ENCODE measurements at places on chromosomes 13 and 19.
A peak's percentile ranks its signal among the peaks of the same experiment; 100 is the strongest.

DNA sequence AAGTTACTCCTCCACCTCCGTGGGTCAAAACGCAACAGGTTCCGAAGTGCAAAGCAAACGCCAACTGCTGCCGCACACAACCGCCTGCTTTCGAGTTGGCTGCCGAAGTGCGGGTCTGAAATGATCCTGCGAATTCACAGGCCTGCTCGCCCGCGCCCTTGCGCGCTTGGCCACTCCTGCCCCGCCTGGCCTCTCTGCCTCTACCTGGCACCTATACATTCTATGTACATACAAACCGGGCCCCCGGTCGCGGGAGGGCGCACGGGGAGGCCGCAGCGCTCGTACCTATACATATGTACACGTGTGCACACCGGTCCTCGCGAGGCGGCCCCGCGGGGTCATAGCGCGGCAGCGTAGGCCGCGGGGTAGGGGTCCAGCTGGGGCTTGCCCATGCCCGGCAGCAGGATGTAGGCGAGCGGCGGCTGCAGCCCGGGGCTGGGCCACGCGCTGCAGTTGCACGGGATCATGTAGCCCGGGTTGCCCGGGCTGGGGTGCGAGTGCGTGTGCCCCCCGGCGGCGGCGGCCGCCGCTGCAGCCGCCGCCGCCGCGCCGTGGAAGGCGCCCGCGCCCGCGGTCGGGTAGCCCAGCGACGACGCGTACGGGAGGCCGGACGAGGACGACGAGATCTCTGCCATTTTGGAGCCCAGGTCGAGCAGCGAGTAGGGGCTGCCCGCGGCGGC lies 1.3 kb downstream of the SOX21 start:
- H3K4me1 ChIP-seq: peaks cover 5% of the 10 kb centered on the region
- H3K27ac ChIP-seq: no peak overlapping the region
- H3K4me3 ChIP-seq: no peak overlapping the region
- no peaks in the 10 kb centered on the region for H3K36me3 ChIP-seq

GRCh38 chr13:108496362-108497210 lies 132.8 kb upstream of the MYO16 start:
- H3K27me3 ChIP-seq: peaks cover 46% of the 10 kb centered on the region
- H3K4me3 ChIP-seq: no peak overlapping the region
- DNase-seq: no peak
- no peaks in the 10 kb centered on the region for H3K36me3 ChIP-seq
- H3K4me1 ChIP-seq: peaks cover 3% of the 10 kb centered on the region

DNA sequence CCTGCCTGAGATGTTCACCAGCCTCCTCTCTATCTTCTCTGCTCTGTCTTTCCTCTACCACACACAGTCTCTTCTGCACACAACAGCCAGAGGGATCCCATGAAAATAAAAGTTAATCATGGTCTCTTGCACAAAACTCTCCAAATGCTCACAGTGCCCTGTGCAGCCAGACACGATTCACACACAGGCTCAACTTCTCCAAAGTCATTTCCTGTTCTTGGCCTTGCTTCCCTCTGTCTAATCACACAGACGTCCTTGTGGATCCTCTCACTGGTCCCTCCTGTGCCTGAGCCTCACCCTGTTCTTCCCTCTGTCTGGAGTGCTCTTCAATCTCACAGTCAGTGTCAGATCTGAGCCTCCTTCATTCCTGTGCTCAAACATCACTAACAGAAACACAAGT lies 7.8 kb downstream of the SIGLEC12 start:
- no peaks in the 10 kb centered on the region for H3K4me1 ChIP-seq
- H3K36me3 ChIP-seq: no peaks in the 10 kb centered on the region
- H3K4me3 ChIP-seq: no peak overlapping the region

GRCh38 chr19:16373989-16374388 lies 49.4 kb downstream of the KLF2 start:
- peak overlapping the region; percentile 87 for H3K27ac ChIP-seq
- no peak for DNase-seq
- peaks cover 4% of the 10 kb centered on the region for H3K36me3 ChIP-seq
- no peak overlapping the region for H3K4me3 ChIP-seq

DNA sequence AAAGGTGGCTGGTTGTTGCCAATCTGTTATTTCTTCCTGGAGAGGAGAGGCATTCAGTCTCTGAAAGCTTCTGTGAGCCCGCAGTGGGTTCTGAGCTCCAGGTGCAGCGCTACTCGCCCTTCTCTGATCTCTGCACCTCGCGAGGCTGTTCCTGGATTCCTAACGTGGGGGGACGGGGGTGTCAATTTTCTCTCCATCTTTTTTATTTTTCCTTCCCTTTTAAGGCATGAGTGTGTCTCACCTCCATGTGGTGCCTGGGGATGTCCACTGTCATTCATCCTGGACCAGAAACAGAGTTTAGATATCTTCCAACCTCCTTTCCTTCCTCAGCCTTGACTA lies 626 bp downstream of the ZNF233 start:
- peak overlapping the region; percentile 56 for H3K27ac ChIP-seq
- H3K27me3 ChIP-seq: no peaks in the 10 kb centered on the region
- peak overlapping the region; percentile 50 for H3K4me3 ChIP-seq
- DNase-seq: no peak
- H3K4me1 ChIP-seq: peaks cover 8% of the 10 kb centered on the region

GRCh38 chr13:43359536-43359935 lies 336.1 kb downstream of the DNAJC15 start:
- peaks cover 18% of the 10 kb centered on the region for H3K4me1 ChIP-seq
- no peaks in the 10 kb centered on the region for H3K27me3 ChIP-seq
- H3K4me3 ChIP-seq: no peak overlapping the region
- H3K27ac ChIP-seq: no peak overlapping the region
- no peaks in the 10 kb centered on the region for H3K36me3 ChIP-seq

- H3K27ac ChIP-seq: no peak overlapping the region
- peaks cover 31% of the 10 kb centered on the region for H3K36me3 ChIP-seq
- no peaks in the 10 kb centered on the region for H3K4me1 ChIP-seq
- no peak overlapping the region for H3K4me3 ChIP-seq
- H3K27me3 ChIP-seq: no peaks in the 10 kb centered on the region
Observed at GRCh38 chr13:29534083-29534482, 61.4 kb downstream of the SLC7A1 start.

GRCh38 chr13:51981355-51981754 lies 29.9 kb downstream of the ATP7B start:
- no peak for DNase-seq
- no peaks in the 10 kb centered on the region for H3K36me3 ChIP-seq
- H3K27me3 ChIP-seq: no peaks in the 10 kb centered on the region
- H3K4me3 ChIP-seq: no peak overlapping the region
- no peak overlapping the region for H3K27ac ChIP-seq

DNA sequence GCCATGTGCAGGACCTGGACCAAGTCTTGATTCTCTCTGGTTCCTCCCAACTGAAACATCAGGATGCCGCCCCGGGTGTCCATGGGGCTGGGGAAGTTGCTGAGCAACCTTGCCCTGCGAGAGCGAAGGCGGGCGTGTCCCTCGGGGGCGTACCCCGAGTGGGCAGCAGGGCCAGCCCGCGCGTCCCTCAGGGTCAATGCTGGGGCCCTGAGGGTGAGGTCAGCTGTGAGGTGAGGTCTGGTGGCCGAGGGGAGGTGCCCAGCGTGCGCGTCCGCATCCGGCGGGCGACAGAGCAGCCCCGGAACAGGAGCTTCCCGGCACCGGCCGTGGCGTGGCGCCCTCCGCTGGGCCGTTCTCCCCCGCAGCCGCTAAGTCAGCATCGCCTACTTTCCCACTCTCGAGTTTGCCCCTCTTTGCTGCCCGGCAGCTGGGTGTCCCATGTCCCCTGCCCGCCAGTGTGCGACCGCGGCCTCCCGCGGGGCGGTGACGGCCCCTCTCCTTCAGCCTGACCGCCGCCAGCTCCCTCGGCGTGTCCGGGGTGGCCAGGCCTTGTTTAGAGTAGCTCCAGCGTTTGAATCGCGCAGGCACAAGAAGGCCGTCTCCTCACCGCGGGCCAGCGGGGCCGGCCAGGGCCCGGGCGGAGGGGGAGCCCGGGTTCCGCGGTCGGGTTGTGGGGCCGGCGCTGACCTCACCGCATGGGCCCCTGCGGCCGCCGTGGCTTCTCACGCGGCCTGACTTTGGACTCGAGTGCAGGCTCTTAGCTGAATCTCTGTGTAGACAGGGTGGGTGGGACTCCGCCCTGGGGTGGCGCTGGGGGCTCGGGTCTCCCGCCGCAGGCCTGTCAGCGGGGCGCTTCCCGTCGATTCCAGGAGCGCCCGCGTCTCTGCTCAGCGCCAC lies 33.0 kb downstream of the GJA3 start:
- H3K27ac ChIP-seq: no peak overlapping the region
- H3K4me1 ChIP-seq: peaks cover 6% of the 10 kb centered on the region
- peak overlapping the region; percentile 43 for H3K4me3 ChIP-seq
- H3K27me3 ChIP-seq: peaks cover 30% of the 10 kb centered on the region
- no peaks in the 10 kb centered on the region for H3K36me3 ChIP-seq

DNA sequence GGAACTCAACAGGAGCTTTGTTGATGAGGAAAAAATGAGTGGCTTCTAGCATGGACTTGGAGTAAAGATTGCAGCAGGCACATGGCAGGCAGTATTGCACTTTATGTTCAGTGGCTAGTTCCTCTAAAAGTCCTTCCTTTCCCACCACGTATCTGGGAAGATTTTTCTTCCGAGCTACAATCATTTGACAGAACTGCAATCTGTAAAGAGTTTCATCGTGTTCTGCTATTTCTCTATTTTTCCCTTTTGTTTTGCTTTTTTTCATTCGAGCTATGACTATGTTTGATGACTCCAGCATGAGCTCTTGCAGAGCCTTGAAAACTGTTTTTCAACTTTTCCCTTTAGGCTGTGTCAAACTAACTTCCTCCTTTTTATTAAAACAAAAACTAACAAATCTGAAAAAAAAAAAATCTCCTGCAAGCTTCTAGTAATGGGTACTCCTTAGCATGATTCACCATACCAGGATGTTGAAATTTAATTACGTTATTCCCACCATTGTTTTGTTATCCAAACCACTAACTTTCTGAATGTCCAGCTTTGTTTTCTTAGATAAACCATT lies 12.3 kb downstream of the CLDN10 start:
- no peaks in the 10 kb centered on the region for H3K36me3 ChIP-seq
- H3K4me3 ChIP-seq: no peak overlapping the region
- no peak for DNase-seq
- H3K4me1 ChIP-seq: no peaks in the 10 kb centered on the region
- no peak overlapping the region for H3K27ac ChIP-seq
- H3K27me3 ChIP-seq: no peaks in the 10 kb centered on the region

DNA sequence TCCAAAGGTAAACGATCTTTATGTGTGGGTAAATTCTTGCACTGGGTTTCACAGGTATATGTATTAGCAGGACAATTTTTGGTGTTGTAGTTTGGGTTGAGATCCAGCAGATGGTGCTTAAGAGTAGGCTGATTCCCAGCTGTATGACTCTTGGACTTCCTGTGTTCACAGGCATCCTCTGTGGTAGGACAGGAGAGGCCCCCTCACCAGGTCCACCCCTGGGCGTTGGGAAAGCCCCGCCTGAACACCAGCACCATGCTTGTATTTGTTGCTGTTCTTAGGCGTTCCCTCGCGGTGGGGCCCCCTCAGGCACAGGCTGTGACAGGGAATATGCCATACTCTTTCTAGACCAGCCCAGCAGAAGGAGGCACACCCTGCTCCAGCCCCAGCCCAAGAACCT lies 49.5 kb upstream of the PCDH17 start:
- H3K27ac ChIP-seq: no peak overlapping the region
- no peaks in the 10 kb centered on the region for H3K27me3 ChIP-seq
- no peak for DNase-seq
- H3K4me1 ChIP-seq: no peaks in the 10 kb centered on the region
- no peaks in the 10 kb centered on the region for H3K36me3 ChIP-seq

GRCh38 chr19:4066176-4066606 lies 508 bp downstream of the ZBTB7A start:
- peak overlapping the region; percentile 96 for H3K27ac ChIP-seq
- H3K4me3 ChIP-seq: peak overlapping the region; percentile 91
- peaks cover 46% of the 10 kb centered on the region for H3K4me1 ChIP-seq
- H3K27me3 ChIP-seq: no peaks in the 10 kb centered on the region

GRCh38 chr19:51809787-51810186 lies 14.8 kb downstream of the FPR3 start:
- DNase-seq: no peak
- no peaks in the 10 kb centered on the region for H3K27me3 ChIP-seq
- H3K4me1 ChIP-seq: no peaks in the 10 kb centered on the region
- H3K27ac ChIP-seq: no peak overlapping the region
- H3K36me3 ChIP-seq: no peaks in the 10 kb centered on the region
- H3K4me3 ChIP-seq: no peak overlapping the region

DNA sequence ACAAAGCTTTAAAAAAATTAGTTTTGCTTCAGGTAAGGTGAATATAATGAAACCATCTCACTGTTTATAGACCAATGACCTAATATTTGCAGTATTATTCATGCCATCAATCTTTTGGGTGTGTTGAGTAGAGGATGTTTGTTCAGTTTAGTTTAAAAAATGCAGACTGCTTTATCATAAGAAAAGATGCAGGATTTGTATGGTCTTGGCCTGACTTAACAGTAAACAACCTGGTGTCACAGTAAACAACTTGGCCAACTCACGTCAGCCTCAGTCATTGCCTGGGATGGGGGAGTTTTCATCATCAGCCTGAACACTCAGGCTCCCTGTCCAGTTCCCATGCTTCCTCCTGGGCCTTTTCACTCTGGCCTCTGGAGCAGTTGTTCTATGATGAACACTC lies 55.1 kb downstream of the LMO7 start:
- H3K4me1 ChIP-seq: peaks cover 10% of the 10 kb centered on the region
- no peaks in the 10 kb centered on the region for H3K36me3 ChIP-seq
- H3K27ac ChIP-seq: no peak overlapping the region
- H3K4me3 ChIP-seq: no peak overlapping the region

DNA sequence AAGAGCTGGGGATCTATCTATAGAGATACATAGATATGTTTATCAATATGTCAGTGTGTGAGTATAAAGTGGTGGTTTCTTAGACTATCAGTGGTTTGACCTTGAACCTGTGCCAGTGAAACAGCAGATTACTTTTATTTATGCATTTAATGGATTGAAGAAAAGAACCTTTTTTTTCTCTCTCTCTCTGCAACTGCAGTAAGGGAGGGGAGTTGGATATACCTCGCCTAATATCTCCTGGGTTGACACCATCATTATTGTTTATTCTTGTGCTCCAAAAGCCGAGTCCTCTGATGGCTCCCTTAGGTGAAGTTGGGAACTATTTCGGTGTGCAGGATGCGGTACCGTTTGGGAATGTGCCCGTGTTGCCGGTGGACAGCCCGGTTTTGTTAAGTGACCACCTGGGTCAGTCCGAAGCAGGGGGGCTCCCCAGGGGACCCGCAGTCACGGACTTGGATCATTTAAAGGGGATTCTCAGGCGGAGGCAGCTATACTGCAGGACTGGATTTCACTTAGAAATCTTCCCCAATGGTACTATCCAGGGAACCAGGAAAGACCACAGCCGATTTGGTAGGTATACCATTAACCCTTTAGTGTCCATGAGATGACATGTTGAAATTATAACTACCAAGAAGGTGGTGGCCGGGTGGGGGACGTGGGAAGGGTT lies 880 bp downstream of the FGF9 start:
- peaks cover 57% of the 10 kb centered on the region for H3K4me1 ChIP-seq
- no peaks in the 10 kb centered on the region for H3K36me3 ChIP-seq
- H3K4me3 ChIP-seq: no peak overlapping the region
- peak; percentile 9 for DNase-seq
- no peak overlapping the region for H3K27ac ChIP-seq

- H3K27ac ChIP-seq: no peak overlapping the region
- H3K36me3 ChIP-seq: no peaks in the 10 kb centered on the region
- no peak overlapping the region for H3K4me3 ChIP-seq
- no peak for DNase-seq
- H3K27me3 ChIP-seq: no peaks in the 10 kb centered on the region
Observed at GRCh38 chr13:92963029-92963428, 263.6 kb upstream of the GPC6 start.
